ENCODE measurements at places on chromosomes 12 and 14.
A peak's percentile ranks its signal among the peaks of the same experiment; 100 is the strongest.

DNA sequence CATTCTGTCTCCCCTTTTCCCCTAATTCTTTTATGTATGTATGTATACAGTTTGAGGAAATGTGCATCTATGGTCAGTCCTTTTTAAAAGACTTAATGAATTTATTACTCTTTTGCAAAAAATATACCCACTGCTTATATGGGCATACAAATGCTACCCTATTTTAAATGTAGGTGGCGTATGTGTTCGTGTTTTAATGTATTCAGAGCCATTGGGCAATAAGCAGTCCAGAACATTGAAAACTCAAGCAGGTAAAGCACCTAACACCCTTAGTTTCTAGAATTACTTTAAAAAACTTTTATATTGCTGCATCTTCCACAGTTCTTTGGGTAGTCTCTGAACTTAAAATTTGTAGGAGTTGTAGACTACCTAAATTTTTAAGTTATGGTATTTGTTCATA lies 42.6 kb upstream of the A2ML1 start:
- DNase-seq: no peak

GRCh38 chr12:101780599-101780998 lies 41.3 kb upstream of the SYCP3 start:
- no peak for DNase-seq

DNA sequence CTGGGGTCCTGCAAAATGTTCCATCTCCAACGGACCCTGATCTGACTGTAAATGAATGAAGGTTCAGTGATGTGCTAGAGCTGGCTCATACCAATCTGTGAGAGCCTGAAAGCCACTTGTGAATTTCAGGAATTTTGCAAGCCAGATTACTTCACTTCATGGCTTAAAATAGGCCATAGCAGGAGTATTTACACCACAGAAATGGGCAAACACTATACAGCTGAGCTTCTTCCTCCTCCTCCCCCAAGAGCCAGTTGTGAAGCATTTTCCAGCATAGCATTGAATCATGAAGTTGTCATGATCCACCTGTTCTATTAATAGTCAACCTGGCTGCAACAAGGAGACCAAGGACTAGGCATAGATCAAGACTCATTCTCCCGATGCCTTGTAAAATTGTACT lies 141.3 kb upstream of the RASSF8 start:
- DNase-seq: peak; percentile 52

GRCh38 chr12:46523863-46524770 lies 151.5 kb upstream of the SLC38A2 start:
- peak; percentile 84 for DNase-seq

- DNase-seq: no peak
Observed at GRCh38 chr14:21822109-21822508, 148.5 kb upstream of the OR4E1 start.

- DNase-seq: peak; percentile 46
Observed at GRCh38 chr14:37091651-37092050, 80.8 kb downstream of the SLC25A21 start.

DNA sequence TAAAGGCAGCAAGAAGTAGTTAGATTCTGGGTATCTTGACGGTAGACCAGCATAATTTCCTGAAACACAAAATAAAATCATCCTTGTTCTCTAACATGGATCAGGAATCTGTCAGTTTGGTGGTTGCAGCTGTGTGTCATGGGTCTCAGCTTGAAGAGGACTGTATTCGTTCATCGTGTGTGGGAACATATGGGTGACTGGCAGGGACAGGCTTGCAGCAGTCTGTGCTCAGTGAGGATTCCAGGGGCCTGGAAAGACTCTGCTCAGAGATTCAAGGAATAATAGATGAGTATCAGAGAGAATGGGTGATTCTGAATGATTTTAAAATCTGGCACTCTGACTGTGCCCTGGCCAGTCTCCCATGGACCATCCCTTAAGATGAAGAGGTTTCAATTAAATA lies 421.6 kb downstream of the APAF1 start:
- no peak for DNase-seq

- DNase-seq: no peak
Observed at GRCh38 chr14:90400904-90401561, 4.2 kb downstream of the CALM1 start.

DNA sequence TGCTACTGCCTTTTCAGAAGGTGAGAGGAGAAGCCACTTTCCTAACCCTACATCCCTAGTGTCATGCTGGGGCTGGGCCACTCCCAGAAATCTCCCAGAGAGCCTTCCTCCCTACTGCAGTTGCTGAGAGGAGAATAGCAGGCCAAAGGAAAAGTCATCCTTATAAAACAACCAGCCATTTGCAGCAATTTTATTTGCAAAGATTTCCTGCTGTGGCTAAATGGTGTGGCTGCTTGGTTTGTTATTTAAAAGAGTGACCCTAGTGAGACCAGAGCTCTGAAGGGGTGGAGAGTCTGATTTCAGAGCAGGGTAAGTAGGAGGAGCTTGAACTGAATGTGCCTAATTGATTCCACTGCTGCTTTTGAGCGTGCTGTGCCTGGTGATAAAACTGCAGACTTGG lies 232.0 kb downstream of the GRIN2B start:
- DNase-seq: no peak

DNA sequence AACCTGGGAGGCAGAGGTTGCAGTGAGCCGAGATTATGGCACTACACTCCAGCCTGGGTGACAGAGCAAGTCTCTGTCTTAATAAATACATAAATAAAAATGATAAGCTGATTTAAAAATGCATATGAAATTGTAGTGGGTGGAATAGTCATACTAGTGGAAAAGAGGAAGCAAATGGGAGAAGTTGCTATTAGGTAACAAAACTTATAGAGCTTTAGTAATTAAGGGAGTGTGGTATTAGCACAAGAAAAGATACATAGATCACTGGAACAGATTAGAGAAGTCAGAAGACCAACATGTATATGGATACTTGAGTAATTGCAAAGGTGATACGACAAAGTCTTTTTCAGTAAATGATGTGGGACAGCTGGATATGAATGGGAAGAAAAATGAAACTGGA lies 26.5 kb downstream of the TECPR2 start:
- DNase-seq: no peak

- DNase-seq: no peak
Observed at GRCh38 chr14:89435492-89435891, 18.5 kb upstream of the FOXN3 start.

DNA sequence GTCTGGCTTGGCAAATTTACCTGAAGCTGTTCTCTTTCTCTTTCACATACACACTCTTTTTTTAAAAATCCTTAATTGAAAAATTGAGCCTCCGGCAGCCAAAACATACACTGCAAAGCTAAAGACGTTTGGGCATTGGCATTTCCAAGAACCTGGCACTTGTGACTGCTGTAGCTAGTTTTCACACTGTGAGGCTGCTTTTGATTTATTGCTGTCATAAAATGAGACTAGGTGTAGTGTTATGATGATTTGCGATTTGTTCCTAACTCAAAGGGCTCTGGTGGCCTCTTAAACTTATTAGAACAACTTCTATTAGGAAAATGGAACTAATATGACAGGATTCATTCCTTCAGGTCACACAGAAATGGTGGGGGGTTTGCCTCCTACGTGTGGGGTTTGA lies 377.1 kb upstream of the FAR2 start:
- DNase-seq: no peak

GRCh38 chr12:27511723-27512045 lies 12.3 kb upstream of the PPFIBP1 start:
- DNase-seq: no peak

GRCh38 chr12:122753319-122753650 lies 661 bp downstream of the DENR start:
- DNase-seq: peak; percentile 17

- DNase-seq: no peak
Observed at GRCh38 chr14:34715127-34715863, 902 bp upstream of the CFL2 start.

DNA sequence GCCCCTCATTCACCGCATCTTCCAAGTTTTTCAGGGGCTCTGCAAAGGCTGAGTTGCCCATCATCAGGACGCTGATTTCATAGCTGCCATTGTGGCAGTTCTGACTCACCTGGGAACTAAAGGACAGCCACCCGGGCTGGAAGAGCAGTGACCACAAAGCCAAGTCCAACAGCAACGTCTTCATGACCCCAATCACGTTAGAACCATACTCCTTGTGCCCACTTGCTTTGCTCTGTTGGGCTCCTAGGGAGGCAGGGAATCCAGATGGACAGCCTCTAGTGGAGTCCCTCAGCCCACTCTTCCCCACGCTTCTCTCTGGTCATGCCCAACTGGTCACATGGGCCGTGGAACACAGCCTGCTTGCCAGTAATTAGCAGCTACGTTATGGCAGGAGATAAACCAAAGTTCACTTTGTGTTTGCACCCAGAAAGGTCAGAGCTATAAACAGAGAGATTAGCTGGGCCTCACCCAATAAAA lies at the start of gene GUCY2C:
GUCY2C (minus strand) TSS at position 335 of the 477 bp plus-strand sequence; CDS start at position 184, 151 bp downstream.
- DNase-seq: no peak

- no peak for DNase-seq
Observed at GRCh38 chr12:112179916-112180315, 54.6 kb downstream of the TRAFD1 start.

DNA sequence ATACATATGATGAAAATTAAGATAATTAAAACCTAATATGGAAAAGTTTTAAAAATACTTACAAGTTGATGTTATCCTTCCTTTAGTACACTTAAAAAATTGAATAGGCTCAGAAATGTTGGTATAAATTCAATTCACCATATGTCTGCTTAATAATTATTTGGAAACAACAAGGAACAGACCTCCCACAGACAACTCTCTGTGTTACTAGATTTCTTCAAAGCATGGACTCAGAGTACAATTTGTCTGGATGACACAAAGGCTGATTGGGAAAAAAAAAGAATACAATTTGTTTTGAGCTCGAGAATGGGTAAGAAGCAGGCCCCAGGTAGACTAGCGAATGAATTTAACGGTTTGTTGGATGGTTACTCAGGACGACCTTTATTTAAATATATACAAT lies 48.9 kb upstream of the BTG1 start:
- no peak for DNase-seq

- DNase-seq: no peak
Observed at GRCh38 chr14:69342928-69343525, 55.1 kb downstream of the ERH start.

- DNase-seq: no peak
Observed at GRCh38 chr12:129902371-129903091, 1.3 kb downstream of the TMEM132D start.

DNA sequence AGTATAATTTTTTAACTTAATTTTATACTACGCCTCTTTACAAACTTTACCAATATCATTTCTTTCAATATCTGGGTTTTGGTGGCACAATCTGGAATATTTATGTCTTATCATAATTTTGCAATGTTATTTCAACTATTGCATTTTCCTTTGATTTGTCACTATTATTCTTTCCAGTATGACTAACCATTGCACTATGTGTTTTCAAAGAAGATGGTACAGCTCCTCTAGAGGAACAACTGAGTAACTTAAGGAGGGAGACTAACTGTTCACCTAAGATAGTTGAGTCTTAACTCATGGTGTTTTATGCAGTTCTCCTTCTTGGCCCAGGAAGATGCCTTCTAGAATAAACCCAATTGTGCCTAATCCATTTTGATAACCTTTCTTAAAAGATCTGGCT lies 60.5 kb upstream of the KIF21A start:
- peak; percentile 55 for DNase-seq

GRCh38 chr14:40847480-40847879 lies 759.2 kb upstream of the LRFN5 start:
- no peak for DNase-seq

DNA sequence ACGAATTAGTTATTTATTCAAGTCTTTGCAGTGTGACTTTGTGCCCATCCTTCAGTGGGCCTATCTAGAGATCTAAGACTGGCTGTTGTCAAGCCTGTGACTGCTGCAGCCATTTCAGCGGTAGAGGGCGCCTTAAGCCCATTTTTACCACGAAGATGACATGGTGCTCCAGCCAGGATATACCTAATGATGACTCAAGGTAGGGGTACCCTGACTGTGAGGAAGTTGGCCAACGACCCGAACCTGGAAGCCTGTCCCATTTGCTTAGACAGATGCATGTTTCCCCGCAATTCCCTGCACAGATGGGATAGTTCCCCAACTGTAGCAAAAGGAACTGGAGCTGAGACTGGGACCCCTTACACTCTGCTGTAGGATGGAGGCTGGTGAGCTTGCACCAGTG lies 41.3 kb downstream of the RAB3IP start:
- peak; percentile 67 for DNase-seq

GRCh38 chr14:76955575-76956315 lies 72.8 kb downstream of the IRF2BPL start:
- peak; percentile 53 for DNase-seq

GRCh38 chr12:69501154-69501895 lies 31.1 kb downstream of the FRS2 start:
- DNase-seq: no peak

DNA sequence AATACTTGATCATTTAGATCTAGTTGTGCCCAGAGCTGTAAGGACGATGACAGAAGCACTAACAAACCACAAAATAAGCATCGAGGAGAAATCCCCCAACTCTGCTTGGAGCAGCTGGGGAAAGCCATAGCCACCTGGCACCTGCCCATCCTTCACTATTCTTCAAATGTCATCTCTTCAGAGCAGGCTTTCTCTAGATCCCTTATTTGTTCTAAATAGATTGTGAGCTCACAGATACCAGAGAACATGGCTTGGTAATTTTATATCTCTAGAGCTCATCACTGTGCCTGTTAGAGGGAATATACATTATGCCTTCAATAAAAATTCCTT lies 50.9 kb downstream of the GRIP1 start:
- no peak for DNase-seq

- DNase-seq: peak; percentile 47
Observed at GRCh38 chr12:15592934-15593333, 196.3 kb downstream of the EPS8 start.

DNA sequence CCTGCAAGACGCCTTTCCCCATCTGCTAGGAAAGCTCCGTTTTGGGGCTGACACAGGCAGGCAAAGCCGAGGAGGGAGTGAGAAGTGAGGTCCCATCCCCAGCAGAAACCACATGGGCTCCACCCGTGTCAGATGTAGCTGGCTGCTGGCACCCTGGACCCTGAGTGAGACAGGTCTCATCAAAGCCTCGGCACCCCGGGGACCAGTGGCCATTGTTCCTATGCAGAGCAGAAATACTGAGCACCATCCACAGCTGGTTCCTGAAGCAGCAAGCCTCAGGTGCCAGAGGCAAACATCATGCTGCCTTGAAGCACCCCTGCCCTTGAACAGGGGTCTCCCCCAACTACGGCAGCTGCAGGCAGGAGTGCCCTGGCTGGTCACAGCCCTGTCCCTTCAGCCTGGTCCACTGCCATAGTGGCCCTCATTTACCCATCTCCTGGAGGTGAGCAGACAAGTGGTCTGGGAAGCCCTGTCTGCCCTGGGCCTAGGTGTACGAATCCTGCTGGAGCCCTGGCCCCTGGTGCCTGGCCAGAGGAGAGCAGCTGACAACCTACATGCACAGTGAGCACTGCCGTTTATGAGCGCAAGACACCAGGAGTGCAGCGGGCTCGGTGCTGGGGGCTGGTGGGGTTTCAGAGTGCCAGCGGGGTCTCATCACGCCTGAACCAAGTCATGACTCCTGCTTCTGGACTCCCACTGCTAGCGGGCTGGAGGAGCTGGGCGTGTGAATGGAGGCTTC lies 289.8 kb upstream of the RTL1 start:
- DNase-seq: no peak

DNA sequence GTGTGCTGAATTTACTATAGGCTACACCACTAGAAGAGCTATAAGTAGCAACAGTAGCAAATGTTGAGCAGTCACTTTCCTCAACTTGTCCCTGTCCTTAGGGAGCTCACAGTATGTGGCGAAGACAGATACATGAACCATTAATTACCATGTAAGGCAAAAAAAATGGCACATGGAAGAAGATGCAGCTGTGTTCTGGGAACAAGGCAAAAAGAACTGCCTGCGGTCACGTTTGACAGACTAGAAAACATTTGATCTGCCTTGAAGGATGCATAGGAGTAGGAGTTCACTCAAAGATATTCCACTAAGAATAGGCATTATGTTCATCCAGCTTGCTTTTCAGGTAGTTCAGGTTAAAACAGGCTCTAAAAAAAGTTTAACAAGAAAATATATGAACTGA lies 46.5 kb upstream of the IFNG-AS1 start:
- DNase-seq: no peak

Data from choroid plexus epithelial cell (primary cell).